ENCODE measurements at places on chromosomes 2 and 18. TPM values are rescaled to one million over a fixed set of nuclear protein-coding genes. Genes with fewer than 3 reads are reported as not detected.

- peak; percentile 51 for DNase-seq
- H3K4me1 ChIP-seq, result no peaks in the 10 kb centered on the region
- no peaks in the 10 kb centered on the region for H3K27me3 ChIP-seq
- no peak within 1 kb of the TSS for H3K4me3 ChIP-seq
- H3K36me3 ChIP-seq, result no peaks in the 10 kb centered on the region
These were observed at the start of gene NGEF for GRCh38 chr2:233013027-233013461. Gene NGEF (minus strand): TSS chr2:233013256. CDS start chr2:232974890, 38,366 bp downstream.

DNA sequence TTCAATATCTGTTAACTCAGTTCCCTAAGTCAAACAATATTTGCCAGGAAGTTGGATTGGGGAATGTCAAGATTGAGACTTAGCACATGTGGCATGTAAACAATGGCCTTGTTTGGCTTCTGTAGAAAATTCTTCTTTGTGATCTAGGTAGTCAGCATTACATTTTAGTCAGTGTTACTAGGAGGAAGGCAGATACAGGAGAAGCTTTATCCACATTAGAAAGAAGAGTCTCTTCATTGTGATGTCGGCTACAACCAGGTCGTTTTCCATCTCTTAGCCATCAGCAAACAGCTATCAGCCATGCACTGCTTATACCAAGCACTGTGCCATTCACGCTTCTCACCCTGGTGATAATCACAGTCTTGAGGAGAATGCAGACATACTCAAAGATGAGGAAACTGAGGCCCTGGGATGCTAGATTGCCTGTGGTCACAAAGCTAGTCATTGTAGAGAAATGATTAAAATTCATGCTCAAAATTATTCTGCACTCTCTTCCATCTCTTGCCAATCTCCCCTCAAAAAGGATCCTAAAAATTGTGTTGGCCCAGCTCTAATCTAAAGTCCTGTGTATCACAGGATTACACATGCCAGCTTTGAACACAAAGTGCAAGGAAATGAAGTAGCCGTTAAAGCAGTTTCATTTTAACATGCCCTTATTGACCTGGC is 3.2 kb downstream of the GALNT5 start:
- H3K36me3 ChIP-seq, result no peaks in the 10 kb centered on the region
- H3K27ac ChIP-seq, result peak overlapping the region; percentile 48
- H3K4me1 ChIP-seq, result peaks cover 6% of the 10 kb centered on the region
- no peaks in the 10 kb centered on the region for H3K27me3 ChIP-seq

DNA sequence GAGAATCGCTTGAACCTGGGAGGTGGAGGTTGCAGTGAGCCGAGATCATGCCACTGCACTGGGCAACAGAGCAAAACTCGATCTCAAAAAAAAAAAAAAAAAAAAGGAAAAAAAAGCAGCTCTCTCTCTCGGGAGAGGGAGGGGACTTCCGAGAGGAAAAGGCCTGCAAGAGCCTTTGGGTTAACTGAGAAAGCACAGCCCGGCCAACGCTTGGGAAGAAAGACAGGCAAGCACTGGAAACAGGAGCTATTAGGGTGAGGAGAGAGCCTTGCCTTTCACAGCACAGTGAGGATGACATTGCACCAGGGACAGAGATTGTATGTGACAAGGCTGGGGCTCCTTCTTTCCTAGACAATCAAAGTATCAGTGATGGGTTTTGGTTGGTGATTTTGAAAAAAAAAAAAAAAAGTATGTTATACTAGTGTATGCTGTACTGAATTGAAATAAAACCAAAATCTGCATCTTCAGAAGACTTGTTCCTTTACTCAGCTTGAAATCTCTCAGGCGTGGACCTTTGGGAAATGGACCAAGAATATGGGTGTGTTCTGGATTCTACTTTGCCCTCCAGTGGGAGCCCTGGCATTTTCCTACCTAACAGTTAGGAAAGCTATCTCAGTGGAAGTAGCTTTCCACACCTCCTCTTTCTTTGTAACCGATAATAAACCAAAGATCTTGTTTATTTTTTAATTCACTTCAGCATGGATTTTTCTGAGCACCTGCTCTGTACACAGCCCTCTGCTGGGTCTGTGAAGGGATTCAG is 16.7 kb downstream of the SRSF7 start:
- no peak for DNase-seq
- H3K27ac ChIP-seq, result no peak overlapping the region
- H3K36me3 ChIP-seq, result peaks cover 2% of the 10 kb centered on the region
- H3K27me3 ChIP-seq, result no peaks in the 10 kb centered on the region
- no peaks in the 10 kb centered on the region for H3K4me1 ChIP-seq

DNA sequence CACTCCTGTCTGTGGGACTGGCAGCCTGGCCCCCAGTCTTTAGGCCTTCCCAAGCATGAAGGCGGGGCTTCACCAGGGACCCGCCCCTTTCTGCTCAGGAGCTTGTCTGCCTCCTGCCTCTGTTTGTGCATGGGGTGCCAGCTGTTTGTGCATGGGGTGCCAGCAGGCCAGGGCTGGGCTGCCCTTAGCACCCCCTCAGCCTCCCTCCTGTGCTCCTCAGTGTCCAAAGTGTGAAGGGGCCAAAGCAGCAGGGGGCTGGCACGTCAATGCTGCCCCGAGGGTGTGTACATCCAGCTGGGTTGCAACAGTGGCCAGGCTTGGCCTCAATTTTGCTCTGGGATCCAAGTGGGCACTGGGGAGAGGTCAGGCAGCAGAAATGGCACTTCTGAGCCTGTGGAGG is 298.0 kb upstream of the GALNT5 start:
- no peaks in the 10 kb centered on the region for H3K36me3 ChIP-seq
- no peak for DNase-seq
- no peak overlapping the region for H3K27ac ChIP-seq
- no peaks in the 10 kb centered on the region for H3K4me1 ChIP-seq
- H3K27me3 ChIP-seq, result no peaks in the 10 kb centered on the region

DNA sequence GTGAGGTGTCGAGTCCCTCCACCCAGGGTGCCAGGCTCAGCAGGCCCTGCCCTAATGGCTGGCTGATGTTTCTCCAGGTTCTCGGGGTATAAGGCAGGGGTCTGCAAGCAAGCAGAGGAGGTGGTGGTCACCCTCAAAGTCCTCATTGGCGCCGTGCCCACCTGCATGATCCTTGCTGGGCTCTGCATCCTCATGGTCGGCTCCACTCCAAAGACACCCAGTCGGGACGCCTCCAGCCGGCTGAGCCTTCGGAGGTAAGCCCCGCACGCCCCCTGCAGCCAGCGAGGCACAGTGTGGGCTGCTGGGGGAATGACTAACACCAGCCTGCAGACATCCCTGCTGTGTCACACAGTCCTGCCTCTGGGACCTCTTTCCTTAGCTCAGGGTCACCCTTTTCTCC is 14.1 kb downstream of the MFSD2B start:
- H3K4me3 ChIP-seq, result no peak overlapping the region
- peaks cover 4% of the 10 kb centered on the region for H3K36me3 ChIP-seq
- DNase-seq, result no peak

The ACADL gene
- total RNA-seq, result 32.8 TPM

The CARF gene
- total RNA-seq, result 14.4 TPM

The FNDC4 gene
- total RNA-seq, result 12.1 TPM

The FZD7 gene
- 19.0 TPM for total RNA-seq

The STAT1 gene
- total RNA-seq, result 70.7 TPM
